ENCODE measurements at places on chromosomes 6 and 20.

DNA sequence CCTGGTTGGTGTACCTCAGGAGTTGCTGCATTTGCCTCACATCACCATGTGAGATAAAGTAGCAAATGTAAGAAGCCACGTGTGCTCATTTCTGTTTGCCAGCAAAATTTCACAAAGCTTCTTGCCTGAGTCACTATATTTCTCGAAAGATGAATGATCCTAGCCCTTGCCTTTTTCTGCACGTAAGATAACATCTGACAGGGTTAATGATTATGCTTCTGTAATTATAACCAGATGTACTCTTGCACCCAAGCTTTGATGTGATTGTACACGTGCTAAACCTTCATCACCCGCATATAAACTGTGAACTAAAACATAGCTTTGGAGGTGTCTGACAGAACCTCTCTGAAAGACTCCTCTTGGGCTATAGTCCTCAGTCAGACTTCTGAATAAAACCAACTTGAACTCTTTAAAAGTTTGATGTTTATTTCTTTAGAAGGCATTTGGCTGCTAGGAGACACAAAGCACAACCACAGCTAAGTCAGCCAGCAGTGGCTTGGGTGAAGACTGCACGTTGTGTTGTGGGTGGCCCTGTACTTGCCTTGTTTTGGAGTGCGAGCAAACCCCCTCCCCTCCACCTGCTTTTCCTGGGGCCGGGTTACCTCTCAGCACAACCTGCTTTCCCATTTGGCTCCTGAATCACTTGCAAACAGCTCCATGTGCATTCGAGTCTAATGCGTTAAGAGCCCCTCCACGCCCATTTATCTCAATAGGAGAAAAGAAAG is 19.3 kb downstream of the PROKR2 start:
- DNase-seq: peak; percentile 15

DNA sequence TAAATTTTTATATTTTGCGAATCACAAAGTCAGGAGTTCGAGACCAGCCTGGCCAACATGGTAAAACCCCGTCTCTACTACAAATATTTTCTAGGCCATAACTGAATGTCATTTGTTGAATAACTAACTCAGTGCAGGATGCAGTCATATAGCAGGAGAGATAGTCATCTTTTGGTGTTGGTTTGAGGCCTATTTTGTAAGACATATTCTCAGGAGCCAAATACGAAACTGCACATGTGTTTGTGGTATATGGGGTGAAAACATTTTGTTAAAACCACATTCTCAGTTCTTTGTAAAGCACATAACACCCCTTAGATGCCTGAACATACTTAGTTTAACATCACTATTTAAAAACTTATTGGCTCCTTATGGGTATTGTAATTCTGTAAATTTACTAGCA is 4.7 kb upstream of the ENPP5 start:
- DNase-seq: peak; percentile 13

DNA sequence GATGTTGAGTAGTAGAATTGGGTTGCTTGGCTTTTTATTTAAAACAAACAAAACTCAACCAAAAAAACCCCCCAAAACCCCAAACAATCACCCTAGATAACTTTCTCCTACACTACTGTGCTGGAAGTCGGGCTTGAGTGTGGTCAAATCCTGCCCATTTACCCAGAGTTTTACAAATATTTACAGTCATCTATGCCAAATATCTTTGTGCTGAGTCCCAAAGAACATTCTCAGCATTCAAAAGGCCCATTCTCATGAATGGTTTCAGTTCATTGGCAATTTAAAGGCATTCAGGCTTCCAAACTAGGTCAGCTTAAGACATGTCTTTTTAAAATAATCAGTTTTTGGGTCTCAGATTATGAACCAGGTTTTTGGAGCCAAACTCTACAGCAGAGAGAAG is 1.8 kb downstream of the RNF144B start:
- peak; percentile 68 for DNase-seq

GRCh38 chr20:11368499-11368898 is 549.2 kb upstream of the BTBD3 start:
- DNase-seq: no peak

DNA sequence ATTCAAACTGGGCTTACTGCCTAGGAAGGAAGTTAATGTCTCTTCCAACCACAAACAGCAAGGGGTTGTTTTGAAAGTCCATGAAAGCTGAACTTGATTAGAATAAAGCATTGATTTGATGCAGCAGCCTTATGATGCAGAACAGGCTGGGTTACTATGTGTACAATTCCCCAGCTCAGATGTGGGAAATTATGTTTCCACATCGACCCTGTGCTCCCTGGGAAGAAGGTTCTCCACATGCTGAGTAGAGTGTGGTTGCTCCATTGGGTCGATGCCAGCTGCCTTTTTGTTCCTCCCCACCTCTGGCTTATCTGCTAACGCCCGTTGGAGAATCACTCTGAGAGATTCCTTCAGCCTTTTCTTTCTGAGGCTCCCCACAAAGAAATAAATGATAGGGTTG is 1.2 kb downstream of the MAS1L start:
- no peak for DNase-seq

DNA sequence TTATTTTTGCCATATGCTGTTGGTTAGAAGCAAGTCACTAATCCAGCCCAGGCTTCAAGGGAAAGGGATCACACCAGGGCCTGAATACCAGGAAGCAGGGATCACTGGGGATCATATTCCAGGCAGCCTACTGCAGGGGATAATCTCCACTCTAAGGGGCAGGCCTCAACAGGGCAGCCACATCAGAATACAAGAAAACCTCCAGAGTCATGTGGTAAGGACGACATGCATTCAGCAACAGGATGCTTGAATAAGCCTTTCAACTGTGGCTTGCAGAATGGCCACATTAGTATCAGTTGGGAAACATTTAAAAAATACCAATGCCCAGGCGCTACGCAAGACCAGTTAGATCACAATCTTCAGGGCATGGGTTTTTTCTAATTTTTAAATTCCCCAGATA is 109.1 kb downstream of the LY86 start:
- DNase-seq: no peak

DNA sequence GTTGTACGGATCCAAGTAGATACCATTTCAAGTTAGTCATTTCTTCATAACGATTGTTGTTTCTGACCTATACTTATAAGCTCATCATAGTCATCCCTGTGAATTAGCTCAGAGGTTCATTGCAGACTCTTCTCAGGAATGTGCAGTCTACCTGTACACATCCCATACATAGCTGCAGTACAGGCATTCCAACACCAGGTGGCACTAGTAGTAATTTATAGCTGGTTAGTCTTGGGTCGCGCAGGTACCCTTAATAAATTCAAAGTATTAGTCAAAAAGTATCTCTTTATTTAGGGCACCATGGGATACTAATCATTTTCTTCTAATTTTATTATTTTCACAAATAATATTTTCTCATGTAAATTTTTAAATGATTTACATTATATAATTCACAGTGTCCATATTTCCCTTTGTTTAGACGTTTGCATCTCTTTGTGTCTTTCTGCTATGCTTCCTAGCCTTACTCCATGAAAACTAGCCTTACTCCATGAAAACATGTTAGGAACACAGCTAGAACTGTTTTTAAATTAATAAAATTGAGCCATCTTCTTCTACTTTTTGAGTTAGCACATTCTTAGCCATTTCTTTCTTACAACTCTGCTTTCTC is 128.6 kb upstream of the FAM83B start:
- DNase-seq: peak; percentile 65

- no peak for DNase-seq
Measured at GRCh38 chr6:150593119-150593518, 6.6 kb upstream of the PLEKHG1 start.

- DNase-seq: no peak
Measured at GRCh38 chr20:41833739-41834138, 215.6 kb upstream of the CHD6 start.

DNA sequence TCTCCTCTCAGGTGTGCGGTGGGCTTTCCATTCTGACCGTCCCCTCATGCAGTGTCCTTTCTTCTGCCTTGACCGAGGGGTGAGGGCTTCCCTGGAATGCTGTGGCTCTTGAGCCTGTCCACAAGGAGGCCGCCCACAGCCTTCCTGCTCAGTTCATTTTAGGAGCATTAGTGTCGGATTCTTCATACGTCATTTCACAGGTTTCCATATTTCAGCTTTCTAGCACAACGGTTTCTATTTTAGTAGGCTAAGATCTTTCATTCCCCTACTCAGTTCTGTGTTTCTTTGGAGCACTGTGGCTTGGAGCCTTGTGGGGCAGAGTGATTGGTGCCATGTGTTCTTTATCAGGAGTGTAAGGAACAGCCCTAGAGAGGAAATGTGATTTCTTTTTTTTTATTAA is 5.5 kb downstream of the PPP1R3G start:
- no peak for DNase-seq

DNA sequence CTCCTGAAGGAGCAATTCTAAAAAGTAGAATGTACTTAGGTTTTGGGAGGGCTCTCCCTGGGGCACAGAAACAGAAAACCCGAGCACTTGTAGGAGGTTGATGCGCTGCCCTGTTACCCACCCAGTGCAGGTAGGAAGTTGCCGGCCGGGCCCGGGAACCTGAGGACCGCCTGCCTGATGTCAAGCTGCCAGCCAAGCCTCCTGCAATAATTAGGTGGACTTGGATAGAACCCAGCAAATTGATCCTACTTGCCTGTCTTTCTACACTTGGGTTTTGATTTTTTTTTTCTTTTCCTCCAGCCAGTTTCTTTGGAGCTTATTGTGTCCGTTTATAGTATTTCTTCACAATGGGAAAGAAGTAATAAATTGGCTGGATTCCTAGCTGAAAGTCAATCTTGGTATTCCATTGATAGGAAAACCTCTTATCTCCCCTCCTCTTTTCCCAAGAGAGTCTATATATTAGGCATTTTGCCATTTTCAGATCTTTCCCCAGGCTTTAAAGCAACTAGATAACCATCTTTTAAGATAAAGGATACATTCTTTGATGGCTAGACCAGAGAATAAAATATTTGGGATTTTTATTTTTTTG is 78.3 kb upstream of the FYN start:
- peak; percentile 55 for DNase-seq

DNA sequence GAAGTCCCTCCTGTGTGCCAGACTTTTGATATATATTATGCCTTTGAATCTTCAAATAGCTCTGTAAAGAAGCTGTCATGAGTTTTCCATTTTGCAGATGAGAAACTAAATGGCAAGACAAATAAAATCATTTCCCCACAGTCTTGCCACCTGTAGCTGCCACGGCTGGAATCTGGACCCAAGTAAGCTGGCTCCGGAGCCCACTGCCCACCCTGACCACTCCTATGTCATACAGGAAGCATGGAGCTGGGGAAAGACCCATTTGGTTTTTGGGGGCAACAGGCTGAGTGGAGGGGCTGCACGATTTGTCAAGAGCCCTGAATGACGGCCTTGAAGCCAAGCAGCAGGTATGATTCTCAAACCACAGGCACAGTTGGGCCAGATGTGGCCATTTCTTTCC is 10.0 kb upstream of the SIRPA start:
- no peak for DNase-seq

DNA sequence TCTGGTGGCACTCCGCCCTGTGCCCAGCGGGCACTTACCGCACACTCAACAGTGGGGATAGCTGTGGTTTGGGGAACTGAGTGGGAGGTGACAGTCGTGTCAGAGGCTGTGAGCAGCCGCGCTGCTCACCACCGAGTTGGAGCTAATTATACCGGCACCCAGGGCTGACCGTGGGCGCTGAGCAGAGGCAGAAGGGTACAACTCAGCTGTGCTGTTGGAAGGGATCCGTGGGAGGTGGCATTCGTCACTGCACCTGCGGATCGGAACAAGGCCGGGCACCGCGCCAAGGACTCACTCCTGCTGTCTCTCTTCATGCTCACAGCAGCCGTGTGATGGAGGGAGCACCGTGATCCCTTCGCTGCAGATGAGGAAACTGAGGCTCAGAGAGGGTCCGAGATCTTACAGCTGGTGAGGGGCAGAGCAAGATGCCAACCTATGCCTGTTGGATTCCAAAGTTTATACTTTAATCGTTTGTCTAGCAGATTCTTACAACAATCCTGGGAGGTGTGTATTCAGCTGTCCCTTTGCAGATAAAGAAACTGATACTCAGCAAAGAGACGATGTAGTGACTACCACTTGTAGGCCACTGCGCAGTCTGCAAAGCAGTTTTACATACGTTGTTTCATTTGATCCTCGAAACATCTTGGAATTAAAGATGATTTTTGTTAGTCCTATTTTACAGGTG is 713 bp upstream of the ELMO2 start:
- no peak for DNase-seq

GRCh38 chr20:46558511-46558959 is 8.1 kb upstream of the OCSTAMP start:
- DNase-seq: peak; percentile 70

- DNase-seq: peak; percentile 37
Measured at GRCh38 chr6:37236921-37237320, 20.7 kb upstream of the TBC1D22B start.

Data from fibroblast of upper back skin (primary cell).